ENCODE measurements at places on chromosomes 11 and 22.
A peak's percentile ranks its signal among the peaks of the same experiment; 100 is the strongest.

DNA sequence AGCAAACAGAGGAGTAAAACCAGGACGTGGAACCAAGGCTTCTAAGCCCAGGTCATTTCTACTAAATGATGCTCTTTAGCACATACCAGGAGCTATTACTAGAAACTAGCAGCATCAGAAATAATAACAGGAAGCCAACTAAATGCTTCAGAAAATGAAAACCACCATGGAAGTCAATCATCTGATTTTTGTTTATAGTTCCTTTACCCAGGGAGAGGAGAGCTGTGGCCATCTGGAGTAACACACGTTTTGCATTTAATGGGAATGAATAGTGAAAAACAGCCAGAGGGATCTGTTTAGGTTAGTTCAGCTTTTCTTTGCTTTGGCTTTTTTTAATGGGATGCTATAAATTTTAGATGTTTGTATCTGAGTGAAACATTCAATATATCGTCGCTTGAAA is 250.7 kb upstream of the ARHGAP20 start:
- no peak for DNase-seq

DNA sequence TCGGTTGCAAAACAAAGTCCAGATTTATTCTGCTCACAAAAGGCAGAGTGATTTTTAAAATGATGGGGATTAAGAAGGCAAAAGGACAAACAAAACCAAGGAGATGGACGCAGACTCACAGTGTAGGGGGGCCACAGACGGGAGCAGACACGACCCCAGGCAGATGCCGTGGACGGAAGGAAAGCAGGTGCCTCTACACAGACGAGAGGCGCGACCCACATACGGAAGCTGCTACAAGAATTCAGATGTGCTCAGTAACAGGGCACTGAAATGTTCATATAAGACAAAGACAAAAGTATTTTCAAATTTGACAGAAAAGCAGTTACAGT is 148.9 kb downstream of the BRD1 start:
- no peak for DNase-seq

DNA sequence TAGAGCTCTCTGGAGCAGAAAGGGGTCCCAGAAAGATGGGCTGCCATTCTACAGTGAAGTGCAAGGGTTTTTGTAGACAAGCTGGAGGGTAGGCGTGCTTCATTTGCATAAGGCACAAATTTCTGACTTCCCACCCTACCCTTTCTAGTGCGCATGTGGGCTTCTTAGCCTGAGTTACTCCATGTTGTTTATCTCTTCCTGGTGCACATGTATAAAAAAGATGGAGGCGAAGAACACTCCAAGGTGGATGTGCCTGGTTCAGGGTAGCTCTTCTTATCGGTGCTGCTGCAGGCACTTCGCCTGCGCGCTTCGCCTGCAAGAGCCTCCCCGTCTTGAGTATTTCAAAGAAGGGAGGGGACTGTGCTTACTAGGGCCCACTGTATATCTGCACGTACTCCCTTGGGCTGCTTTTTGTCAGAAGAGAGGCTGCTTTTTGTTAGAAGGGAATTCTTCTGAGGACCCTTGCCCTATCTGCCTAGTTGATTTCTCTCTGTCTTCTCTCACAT is 1047.3 kb upstream of the CNTN5 start:
- no peak for DNase-seq

DNA sequence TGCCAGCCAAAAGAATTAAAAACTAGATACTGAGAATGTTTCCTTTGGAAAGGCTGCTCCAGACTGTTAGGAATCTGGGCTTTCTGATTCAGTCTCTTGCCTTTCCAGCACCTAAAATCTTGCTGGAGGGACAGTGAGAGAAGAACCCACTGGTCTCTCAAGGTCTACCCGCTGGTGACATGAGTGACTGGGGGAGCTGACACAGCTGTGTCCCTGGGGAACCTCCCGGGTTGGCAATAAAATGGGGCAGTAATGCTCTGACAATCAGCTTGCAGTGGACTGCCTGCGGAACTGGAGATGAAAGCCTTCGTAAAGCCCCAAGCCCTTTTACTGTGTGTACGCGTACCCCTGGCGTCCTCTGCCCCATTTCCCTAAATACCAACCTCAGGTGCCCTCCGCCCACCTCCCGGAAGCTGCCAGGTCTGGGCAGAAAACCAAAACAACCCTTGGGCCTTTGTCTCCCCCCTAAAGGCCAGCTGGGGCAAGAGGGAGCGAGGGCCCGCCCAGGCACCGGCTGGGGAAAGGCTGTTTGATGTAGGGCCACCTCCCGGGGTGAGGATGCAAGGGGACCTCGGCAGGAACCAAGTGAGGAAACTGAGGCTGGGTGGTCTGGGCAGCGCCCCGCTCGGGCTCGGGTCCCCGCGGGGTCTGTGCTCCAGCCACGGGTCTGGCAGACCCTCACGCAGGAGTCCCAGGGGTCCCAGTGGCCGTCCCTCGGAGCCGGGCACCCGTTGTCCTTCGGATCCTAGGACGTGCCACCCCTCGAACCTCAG is 741 bp downstream of the CARS1 start:
- DNase-seq: no peak

DNA sequence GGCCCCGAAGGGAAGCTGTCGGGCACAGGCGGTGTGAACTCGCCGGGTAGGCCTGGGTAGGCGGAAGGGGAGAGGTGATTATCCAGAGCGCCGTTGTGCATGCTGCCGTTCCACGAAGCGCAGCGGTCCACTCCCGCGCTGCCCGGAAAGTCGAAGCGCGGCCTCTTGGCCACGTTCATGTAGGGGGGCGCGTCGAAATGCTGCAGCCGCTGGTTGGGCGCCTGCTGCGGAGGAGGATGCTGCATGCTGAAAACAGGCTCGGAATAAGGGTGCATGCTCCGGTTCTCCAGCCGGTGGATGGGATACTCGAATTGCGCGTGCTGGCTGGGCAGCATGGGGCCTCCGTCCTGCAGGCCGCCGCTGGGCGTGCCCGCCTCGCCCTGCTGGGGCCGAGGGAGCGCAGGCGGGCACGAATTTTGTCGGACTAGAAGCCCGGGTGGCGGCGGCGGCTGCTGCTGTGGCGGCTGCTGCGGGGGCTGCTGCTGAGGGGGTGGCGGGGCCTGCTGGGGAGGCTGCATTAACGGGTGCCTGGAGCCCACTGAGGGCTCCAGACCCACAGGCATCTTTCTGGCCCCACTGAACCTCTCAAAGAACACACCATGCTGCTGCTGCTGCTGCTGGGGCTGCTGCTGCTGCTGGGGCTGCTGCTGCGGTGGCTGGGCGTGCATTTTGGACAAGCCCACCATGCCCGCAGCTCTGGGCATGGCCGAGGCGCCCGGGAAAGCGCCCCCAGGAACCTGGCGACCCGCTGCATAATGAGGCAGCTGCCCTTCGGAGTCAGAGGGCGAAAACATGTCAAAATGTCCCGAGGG is 2.3 kb downstream of the MN1 start:
- no peak for DNase-seq

DNA sequence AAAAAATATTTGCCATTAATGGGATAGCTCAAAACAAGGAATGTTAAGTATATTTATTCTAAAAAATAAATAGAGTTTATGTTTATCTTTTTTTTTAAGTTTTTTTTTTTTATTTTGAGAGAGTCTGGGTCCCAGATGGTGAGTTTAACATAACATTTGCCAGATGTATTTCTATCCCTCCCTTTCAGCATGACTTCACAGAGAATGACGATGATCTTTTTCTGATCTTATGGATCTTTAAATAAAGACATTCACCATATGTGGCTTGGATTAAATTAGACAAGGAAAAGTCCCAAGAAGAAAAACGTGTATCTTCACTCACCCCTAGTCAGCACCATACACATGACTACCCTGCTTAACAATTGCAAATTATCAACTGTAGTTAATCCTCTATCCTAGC is 839.8 kb upstream of the CNTN5 start:
- no peak for DNase-seq

GRCh38 chr11:44743959-44744557 is 17.3 kb downstream of the TSPAN18 start:
- no peak for DNase-seq

- peak; percentile 44 for DNase-seq
Observed at GRCh38 chr11:102940714-102941588, 14.6 kb downstream of the MMP13 start.

DNA sequence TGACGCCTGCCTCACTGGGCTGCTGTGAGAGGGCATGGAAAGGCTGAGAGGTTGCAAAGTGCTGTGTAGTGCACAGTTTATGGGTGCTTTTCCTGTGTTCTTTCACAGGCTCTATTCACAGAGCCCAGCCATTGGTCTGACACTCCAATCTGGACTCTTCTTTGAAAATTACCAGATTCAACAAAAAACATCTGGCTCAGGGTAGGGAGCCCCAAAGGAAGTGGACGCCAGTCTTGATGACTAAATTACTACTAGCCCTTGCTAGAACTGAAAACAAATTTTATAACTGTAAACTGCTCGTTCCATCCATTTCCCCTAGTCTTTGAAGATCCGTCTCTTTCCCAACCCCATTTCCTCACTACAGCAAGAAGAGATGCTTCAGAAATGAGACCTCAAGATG is 178.6 kb downstream of the TENM4 start:
- no peak for DNase-seq

GRCh38 chr22:22936180-22936914 is 48.7 kb downstream of the IGLL5 start:
- no peak for DNase-seq

- DNase-seq: no peak
Observed at GRCh38 chr22:25680956-25681355, 61.0 kb upstream of the MYO18B start.

DNA sequence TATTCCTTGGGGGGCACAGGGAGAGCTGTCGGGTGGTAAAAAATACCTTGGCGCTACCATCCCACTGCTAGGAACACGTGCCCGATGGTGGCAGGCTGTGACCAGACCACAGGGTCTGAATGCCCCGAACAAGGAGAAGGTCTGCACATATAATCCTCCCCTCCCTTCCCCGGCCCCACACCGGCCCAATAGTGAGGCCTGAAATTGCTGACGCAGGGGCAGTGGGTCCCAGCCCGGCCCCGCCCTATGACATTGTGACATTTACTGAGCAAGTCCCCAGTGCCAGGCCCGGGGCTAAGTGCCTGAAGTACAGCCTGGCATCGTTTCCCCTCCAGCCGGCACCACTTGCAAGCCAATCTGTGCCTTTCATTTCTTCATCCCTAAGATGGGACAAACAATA is 19.5 kb downstream of the MN1 start:
- no peak for DNase-seq

- DNase-seq: no peak
Observed at GRCh38 chr11:44868021-44868420, 82.7 kb downstream of the TP53I11 start.

- DNase-seq: no peak
Observed at GRCh38 chr22:20919718-20920117, 2.5 kb downstream of the CRKL start.

DNA sequence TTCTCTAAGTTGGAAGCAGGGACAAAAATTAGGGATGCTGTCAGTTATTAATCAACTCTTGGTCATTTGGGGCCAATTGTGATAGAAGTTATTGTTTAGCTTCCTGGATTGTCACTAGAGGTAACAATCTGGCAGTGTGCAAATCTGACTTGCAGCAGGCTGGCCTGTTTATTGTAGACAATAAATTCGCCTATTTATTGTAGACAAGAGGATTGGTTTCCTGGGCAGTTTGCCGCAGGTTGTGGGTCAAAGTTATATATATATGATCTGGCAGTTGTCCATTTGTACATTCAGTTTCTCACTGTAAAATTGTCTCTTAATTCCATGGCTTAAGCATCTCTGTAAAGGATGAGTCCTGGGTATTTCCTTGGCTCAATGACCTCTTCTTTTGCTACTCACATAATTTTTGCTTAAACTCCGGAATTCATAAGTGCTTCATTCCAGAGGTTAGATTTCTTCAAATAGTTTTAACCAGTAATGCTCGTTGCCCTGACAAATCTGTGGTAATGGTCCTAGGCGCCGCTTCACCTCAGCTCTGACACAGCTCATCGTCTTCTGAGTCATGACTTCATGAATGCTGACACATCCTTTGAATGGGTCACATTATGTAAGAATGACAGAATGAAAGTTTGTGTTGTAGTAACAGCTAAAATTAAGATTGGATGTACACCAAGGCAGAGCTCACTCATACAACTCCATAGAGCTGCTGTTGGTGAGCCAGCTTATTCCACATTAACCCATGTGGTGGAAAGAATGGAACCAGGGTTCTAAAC is 7.8 kb upstream of the MMP3 start:
- no peak for DNase-seq

GRCh38 chr11:119342023-119342300 is 1.3 kb upstream of the C1QTNF5 start:
- DNase-seq: no peak

- DNase-seq: no peak
Observed at GRCh38 chr11:63841554-63841953, 2.6 kb downstream of the MARK2 start.

DNA sequence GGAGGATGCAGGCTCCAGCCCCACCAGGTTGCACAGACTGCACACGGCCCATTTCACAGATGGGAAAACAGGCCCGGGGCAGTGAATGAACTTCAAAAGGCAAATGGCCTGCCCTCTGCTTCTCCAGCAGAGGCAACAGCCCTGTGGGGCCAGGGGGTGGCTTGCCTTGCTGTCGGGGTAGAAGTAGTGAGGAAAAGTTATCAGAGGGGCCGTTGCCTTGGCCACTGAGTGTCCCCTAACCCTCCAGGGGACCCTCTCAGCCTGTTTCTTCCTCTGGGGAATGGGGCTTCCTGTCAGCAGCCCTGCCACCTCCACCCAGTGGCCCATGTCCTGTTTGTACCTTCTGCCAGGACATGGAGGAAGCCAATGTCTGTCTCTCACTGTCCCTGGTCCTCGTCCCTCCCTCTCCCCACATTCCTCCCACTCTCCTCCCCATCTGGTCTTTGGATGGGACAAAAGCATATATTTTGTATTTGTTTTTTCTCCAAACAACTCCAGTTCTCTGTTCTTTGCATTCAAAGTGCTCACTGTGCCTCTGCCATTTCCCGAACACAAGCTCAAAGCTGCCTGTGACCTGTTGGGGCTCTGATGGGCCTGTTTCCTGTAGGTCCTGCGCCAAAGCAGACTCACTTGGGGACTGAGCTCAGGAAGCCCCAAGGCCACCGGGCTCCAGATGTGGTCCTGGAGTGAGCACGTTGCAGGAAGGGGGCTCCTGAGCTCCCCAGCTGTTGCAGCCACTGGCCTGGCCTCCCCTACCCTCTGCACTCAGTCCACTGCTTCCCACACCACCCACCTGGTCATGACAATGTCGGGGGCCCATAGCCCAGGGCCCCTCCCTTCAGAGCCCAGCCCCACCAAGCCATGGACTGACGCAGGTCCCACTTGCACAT is 9.5 kb downstream of the MAP4K2 start:
- no peak for DNase-seq

- DNase-seq: no peak
Observed at GRCh38 chr22:36328635-36329253, 59.0 kb downstream of the MYH9 start.
